ENCODE measurements at places on chromosomes 1 and 21.

GRCh38 chr1:2480986-2481364 lies 4.9 kb downstream of the PLCH2 start:
- no peak for DNase-seq

- peak; percentile 42 for DNase-seq
Observed at GRCh38 chr1:14780271-14780670, 181.8 kb downstream of the KAZN start.

- no peak for DNase-seq
Observed at GRCh38 chr1:164858096-164858632, 299.2 kb downstream of the PBX1 start.

DNA sequence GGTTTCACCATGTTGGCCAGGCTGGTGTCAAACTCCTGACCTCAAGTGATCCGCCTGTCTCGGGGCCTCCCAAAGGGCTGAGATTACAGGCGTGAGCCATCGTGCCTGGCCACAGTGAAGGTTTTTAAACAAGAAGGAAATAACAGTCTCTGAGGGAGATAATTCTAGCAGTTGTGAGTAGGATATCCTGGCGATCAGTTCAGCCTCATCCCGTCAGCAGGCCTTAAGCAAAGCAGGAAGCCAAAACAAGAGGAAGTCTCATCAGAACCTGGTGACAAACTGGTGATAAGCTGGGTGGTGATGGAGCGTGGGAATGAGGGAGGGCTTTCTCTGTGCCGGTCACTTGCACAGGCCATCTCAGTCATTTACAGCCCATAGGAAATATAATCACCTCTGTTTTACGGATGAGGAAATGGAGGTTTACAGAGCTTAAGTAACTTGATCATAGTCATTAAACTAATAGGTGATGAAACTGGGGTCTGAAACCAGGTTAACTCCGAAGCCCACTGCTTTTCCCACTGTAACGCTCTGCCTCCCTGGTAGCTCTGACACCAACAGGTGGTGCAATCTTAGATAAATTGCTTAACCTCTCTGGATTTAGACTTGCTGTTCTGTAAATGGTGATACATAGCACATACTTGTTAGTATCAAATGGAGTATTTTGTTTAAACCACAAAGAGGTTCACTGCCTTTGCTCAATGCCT lies 40.8 kb upstream of the A3GALT2 start:
- DNase-seq: no peak

DNA sequence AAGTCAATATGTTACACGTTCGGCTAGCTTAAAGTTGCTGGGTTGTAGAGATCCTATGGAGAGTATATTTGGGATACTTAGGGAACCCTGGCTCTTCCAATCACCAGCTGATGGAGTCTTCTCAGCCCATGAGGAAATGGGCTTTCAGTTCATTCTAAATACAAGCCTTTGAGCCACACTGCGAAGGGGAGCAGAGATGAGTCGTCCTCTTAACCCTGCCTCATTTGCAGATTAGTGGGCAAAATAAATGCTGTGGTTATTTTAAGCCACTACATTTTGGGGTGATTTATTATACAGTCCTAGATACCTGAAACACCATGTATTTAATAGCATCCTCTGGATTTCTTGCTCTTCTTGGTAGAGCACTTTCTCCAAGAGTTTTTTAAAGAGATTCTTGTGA lies 19.0 kb upstream of the VCAM1 start:
- no peak for DNase-seq

- DNase-seq: no peak
Observed at GRCh38 chr1:72064196-72065075, 217.9 kb downstream of the NEGR1 start.

DNA sequence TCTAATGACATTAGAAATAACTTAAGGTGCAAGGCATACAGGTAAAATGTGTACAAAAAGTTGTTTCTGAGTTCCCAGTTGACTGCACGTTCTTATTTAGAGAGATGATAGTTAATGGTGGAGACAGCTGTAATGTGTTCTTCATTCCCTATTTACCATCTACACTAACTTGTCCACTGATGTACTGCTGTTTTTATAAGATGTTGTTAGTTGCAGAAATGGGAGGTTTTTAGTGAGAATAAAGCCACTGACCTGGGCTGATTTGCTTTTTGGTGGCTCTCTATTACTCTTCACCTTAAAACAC lies 122.9 kb upstream of the LYPLAL1 start:
- DNase-seq: no peak

GRCh38 chr1:174931214-174931613 lies 68.5 kb upstream of the CACYBP start:
- no peak for DNase-seq

DNA sequence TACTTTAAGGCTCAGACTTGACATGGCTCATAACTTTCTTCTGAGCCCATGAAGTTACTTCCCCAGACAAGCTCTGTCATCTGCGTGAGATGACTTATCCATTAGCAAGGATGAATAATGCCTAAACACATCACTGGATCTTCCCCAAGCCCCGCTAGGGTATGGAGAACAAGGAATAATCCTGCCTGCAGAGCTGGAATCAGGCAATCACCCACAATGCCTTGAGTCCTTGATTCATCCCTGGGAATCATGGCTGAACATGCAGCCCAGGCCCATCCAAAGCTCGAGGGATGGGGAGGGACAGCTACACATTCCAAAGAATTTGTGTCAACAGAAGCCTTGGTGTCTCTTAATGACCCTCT lies 131.7 kb downstream of the PSMG1 start:
- peak; percentile 71 for DNase-seq

DNA sequence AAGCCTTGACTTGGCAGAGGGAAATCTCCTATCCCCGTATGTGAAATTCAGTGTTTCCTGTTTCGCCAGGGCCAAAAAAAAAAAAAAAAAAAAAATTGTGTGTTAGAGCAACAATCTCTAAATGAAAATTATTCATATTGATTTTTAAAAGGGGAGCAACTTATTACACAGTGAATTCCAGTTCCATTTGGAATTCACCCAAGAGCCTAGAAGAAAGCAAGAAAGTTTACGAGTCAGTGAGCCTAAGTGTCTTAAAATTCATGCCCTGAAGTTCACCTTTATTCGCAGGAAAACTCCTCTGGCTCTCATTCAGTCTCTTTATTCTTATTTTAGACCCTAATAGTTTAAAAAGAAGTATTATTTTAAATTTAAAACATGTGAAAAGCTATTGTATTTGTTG lies 42.1 kb upstream of the HUNK start:
- DNase-seq: no peak

GRCh38 chr1:110227774-110228173 lies 17.7 kb downstream of the KCNC4 start:
- DNase-seq: no peak

DNA sequence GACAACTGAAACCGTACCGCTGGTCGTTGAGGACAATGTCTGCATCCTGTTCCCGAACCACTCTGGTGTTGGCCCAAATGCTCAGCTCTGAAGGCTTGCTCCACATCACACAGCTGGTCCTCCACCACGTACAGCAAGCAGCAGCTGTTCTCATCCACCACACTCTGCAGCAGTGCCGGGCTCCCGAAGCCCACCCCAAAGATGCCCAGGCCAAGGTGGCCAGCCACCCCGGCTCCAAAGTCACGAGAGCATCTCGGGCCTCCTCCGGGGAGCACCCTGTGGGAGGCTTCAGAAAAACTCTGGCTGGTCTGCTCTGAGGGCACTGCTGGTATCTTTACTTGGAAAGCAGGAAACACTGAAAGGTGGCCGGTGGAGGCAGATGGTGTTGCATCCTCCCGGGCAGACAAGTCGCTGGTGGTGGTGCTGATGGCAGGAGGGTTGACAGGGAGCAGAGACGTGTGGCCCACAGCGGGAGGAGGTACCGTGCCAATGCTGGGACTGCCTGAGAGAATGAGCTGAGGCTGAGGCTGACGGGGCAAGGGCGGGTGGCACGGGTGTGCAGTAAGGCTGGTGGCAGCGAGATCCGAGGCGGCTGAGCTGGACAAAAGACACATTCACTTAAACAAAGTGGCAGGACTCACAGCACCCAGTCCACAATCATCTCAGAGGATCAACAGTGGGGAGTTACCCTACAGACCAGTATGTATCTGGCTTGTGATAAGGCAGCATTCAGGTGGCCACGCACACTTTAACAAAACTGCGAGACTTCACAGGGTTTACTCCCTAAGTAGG lies 6.5 kb upstream of the CCDC27 start:
- no peak for DNase-seq

- peak; percentile 47 for DNase-seq
Observed at GRCh38 chr1:41382480-41383090, 21.4 kb downstream of the FOXO6 start.

GRCh38 chr1:161176468-161177111 lies 717 bp downstream of the B4GALT3 start:
- DNase-seq: no peak

DNA sequence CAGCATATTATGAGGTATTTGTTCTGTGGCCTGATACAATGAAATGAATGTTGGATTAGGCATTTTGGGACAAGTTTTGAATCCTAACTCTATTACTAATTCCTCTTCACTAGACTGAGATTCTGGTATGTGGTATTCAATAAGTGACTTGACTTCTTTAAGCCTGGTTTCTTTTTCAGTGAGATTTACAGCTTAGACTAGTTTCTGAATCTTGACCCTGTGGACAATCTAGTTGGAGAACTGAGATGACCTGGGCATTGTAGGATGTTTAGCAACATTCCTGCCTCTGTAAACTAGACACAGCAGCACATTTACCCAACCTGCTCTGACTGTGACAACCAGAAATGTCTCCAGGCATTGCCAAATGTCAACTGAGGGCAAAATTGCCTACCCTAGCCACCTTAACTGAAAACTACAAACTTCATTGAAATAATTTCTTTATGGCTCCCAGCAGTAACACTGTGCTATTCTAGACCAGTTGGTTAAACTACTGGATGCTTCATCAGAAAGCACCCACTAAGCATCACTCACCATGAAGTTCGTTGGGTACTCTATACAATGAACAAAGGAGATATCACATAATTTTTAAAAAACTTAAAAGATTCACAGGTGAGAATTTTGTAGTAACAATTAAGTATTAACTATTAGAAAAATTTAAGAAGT lies 16.8 kb downstream of the PTPRC start:
- peak; percentile 89 for DNase-seq

DNA sequence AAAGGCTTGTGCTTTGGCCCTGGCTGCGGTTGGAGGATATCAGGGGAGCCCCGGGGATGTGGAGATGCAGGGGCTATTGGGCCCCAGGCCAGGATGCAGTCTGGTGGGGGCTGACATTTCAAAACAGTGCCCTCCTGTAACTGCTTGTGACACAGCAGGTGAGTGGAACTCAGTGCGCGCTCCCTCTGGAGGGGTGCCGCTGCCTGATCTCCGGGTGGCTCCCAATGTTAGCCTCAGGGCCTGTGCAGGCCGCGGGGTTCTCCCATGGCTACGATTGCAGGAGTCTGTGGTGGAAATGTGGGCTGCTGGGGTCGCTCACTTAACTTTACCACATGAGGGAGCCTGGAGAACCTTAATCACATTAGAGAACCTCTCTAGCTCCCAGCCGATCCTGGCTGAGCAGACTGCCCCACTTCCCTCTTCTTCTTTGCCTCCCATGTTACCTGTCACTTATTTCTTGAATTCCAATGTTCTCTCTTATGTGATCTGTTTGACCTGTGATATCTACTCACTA lies 163.2 kb downstream of the FMN2 start:
- DNase-seq: no peak

GRCh38 chr1:23177438-23178380 lies 9.1 kb upstream of the LUZP1 start:
- DNase-seq: peak; percentile 81

DNA sequence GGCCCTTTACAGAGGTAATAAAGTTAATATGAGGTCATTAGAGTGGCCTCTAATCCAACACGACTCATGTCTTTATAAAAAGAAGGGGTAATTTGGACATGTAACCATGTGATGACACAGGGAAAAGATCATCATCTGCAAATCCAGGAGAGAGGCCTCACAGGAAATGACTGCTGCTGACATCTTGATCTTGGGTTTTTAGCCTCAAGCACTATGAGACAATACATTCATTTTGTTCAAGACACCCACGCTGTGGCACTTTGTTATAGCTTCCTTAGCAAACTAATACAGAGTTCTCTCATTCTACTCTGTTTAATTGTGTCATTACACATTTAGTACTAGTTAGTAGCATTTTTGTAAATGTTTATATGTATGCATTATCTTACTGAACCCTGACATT lies 64.0 kb upstream of the RUNX1 start:
- DNase-seq: peak; percentile 17

DNA sequence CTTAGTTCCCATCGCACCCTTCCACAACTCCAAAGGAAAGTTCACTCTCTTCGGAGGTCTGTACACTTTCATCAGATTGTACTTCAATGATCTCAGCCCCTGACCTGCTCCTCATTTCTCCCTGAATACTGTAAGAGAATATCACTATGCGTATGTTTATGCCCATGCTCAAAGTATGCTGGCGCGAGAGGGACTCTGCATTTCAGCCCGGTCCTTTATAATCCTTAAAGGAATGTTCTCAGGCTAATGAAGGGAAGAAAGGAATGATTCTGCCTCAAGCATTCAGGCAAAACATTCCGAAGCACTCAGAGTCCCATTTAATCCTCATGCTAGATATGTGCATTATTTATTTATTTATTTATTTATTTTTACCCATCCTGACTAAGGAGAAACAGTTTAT lies 76.8 kb downstream of the PLD5 start:
- DNase-seq: no peak

- no peak for DNase-seq
Observed at GRCh38 chr1:112054510-112054909, 65.0 kb upstream of the KCND3 start.

- no peak for DNase-seq
Observed at GRCh38 chr1:182493063-182493462, 43.1 kb downstream of the RGSL1 start.

GRCh38 chr1:108054396-108054795 lies 89.4 kb upstream of the VAV3 start:
- DNase-seq: no peak

GRCh38 chr1:72007312-72007711 lies 275.0 kb downstream of the NEGR1 start:
- peak; percentile 23 for DNase-seq

DNA sequence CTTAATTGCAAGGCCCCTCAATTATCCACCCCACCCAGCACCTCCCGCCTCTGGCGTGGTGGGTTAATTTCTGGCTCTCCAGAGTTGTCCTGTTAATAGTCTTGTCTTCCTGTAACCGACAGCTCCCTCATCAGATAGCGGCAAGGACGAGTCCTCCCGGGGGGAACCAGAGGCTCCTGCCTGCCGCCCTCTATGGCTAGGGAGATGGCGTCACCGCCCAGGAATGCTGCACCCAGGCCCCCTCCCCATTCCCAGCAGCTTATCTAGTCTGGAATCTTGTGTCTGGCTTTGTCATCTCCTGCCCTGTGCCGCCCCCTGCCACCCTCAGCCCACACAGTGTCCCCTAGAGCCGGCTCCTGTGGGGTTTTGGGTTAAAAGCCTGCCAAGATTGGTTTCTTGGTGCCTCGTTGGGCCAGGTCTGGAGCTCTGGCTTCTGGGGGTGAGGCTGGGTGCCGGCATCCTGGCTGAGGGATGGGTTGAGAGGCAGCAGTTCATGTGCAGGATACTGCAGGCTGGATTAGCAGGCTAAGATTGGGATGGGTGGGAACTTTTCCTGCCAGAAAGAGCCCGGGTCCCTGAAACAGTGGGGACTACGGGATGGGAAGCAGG lies 48.8 kb downstream of the EDN2 start:
- DNase-seq: no peak
